ENCODE measurements at places on chromosomes 5 and 9. TPM values are rescaled to one million over a fixed set of nuclear protein-coding genes. Genes with fewer than 3 reads are reported as not detected.
A peak's percentile ranks its signal among the peaks of the same experiment; 100 is the strongest.

GRCh38 chr9:695252-695651, 146.2 kb upstream of the DMRT1 start:
- no peak for DNase-seq

- no peak for DNase-seq
Measured at GRCh38 chr9:132182314-132183091, 20.6 kb downstream of the NTNG2 start.

HRH2 gene
- 40.2 TPM for total RNA-seq

DNA sequence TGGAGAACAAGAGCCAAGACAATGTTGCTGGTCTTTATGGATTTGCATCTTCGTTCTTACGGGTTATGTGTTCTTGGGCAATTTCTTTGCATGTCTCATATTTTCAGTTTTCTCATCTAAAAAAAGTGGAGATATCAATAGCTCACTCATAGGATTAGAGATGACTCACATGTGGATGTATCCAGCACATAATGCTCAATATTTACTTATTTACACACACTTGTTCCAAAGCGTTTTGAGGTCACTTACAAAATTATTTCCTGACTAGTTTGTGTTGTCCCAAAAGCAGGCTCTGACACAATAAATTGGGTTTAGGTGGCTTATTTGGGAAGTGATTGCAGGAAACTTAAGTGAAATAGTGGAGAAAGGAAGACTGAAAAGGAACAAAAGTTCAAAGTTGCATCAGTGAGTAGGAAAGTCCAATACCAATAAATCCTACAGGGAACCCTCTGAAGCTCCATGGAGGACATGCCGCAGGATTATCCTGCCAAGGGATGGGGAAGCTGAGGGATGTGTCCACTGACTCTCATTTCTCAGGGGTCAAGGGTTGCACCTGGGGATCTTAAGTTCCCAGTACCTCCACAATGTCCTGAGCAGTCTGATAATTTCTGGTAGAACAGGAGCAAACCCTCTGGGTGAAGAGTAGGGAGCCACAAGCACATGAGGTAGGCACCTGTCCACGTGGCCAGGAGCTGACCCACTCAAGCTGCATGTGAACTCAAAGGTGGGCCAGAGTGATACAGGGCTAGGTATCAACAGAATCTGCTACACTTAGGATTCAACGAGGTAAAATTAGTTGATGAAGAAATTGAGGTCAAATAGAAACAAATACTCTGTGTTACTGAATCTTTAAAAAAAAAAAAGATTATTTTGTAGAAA, 37.4 kb upstream of the SLC44A1 start:
- DNase-seq, result no peak

DNA sequence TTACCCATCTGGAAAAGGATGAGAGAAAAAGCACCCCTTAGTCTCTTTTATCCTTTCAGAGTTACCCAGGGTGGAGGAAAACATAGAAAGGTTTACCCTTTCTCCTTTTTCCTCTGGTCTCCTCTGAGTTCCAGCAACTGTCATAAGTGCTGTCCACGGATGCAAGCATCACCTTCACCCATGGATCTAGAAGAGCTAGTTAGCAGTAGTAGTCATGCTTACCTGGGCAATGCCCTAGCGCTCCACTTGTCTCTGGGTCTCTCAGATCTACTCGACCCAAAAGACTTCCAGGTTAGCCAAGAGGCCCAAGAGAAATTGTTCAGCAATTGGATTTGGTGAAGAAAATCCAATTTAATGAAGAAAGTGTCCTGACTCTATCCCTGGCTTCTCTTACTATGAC, 656.2 kb upstream of the PTPRD start:
- no peak for DNase-seq

DNA sequence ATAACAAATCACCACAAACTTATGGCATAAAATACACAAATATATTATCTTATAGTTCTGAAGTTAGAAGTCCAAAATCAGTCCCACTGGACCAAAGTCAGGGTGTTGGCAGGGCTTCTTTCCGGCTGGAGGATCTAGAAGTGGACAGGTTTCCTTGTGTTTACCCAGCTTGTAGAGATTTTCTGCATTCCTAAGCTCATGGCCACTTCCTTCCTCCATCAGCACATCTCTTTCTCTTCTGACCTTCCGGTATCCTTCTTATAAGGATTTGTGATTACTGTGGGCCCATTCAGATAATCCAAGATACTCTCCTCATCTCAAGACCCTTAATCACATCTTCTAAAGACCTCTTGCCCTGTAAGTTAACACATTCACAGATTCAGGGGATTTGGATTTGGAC, 97.6 kb downstream of the RAB3C start:
- no peak for DNase-seq

DNA sequence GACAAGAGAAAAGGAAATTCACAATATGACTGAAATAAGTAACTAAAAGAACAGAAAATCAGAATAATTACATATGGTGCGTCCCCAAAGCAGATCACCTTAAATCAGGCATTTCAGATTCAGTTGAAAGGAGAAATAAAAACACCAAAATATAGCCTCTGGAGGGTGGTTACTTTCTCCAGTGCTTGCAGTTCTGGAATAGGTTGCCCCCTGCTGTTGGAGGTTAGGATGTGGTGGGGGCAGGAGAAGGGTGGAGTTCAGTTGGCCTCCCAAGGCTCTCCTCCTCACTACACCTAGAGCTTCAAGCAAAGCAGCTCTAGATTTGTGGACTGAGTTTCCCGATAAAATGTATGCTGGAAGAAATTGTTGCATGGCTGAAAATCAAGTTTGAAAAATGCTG, 338.2 kb upstream of the TLE4 start:
- DNase-seq, result no peak

GRCh38 chr5:1767524-1768282, 31.9 kb downstream of the MRPL36 start:
- no peak for DNase-seq

DNA sequence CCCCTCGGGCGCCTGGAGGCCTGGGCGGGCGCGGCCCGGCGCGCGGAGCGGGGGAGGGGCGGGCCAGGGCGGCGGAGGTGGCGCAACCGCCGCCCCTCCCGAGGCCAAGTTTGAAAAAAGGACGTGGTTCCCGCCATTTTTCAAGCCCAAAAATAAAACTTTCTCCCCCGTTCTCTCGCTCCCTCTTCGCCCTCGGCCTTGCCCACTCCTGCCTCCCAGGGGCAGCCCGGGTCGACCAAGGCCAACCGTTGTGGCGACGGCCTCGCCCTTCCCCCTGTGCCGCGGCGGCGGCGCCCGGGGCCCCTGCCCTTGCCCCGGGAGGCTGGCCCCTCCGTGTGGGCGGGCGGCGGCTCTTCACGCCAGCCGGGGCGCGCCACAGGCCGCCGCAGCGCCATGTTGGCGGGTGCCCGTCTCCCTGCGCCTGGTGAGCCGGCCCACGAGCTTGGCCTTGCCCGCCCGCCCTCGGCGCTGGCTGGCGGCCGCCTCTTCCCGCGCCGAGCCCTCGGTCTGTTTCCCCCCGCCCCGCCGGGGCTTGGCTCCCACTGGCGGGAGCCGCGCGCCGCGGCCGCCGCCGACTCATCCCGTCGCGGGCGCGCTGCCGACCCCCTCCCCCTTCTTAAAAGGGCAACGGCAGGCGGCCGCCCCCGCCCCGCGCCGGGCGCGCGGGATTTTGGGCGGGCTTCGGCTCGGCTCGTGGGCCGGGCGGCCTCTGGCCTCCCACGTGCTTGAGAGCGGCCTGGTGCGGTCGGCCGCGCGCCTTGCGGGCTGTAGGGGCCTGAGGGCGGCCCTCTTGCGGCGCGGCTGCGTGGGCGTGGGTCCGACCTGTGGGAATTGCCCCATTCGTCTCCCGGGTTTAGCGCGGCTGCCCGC, 1.3 kb downstream of the ANP32B start:
- DNase-seq, result peak; percentile 88

GRCh38 chr9:113011911-113012381, at the start of gene ZNF883:
Gene ZNF883 (minus strand): TSS chr9:113012192.
- peak; percentile 30 for DNase-seq

TMEM250 gene
- 28.7 TPM for total RNA-seq

SMIM27 gene
- 15.9 TPM for total RNA-seq
